Stimulated activated CD4-positive, alpha-beta T cell treated with anti-CD3 and anti-CD28 coated beads, Interleukin-15, amount 100 ng/mL, for 48 hours (primary cell): ENCODE measurements at places on chromosomes 12 and 14.

- no peak for DNase-seq
Measured at GRCh38 chr12:80040075-80040738, 59.1 kb upstream of the OTOGL start.

GRCh38 chr14:74546416-74546815, 52.9 kb downstream of the ISCA2 start:
- no peak for DNase-seq

DNA sequence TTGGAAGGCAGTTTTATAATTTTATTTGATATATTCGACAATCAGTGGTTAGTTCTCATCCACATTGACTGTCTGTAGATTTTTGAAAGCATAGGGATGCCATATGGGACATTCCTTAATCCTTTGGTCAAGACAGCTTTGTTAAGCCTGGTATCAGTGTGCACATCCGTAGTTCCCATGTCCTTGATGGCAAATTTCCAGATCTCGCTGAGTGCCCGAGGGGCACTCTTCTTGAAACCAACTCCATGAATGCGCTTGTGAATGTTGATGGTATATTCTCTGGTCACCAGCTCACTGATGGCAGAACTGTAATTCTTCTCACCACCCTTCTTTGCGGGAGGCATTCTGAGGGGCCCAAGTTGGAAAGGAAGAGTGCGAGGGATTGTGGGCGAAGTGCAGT, 6.1 kb upstream of the DENND5B start:
- DNase-seq: no peak

- DNase-seq: no peak
Measured at GRCh38 chr12:91139286-91139685, 28.0 kb upstream of the LUM start.

DNA sequence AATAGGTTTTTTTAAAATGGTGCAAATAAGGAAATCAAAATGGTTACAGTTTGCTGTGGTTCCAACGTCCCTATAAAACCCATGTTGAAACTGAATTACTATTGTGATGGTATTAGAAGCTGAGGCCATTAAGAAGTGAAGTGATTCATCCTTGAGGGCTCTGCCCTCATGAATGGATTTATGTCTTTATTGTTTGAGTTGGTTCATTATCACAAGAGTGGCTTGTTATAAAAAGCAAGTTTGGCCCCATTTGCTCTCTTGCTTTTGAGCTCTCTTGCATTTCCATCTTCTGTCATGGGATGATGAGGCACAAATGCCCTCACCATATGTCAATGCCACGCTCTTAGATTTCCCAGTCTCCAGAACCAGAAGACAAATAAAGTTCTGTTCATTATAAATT, 62.3 kb downstream of the PRKD1 start:
- DNase-seq: no peak

- DNase-seq: no peak
Measured at GRCh38 chr14:75521415-75522199, 662 bp upstream of the BATF start.

GRCh38 chr14:71122866-71123565, 215.8 kb downstream of the PCNX1 start:
- DNase-seq: no peak

DNA sequence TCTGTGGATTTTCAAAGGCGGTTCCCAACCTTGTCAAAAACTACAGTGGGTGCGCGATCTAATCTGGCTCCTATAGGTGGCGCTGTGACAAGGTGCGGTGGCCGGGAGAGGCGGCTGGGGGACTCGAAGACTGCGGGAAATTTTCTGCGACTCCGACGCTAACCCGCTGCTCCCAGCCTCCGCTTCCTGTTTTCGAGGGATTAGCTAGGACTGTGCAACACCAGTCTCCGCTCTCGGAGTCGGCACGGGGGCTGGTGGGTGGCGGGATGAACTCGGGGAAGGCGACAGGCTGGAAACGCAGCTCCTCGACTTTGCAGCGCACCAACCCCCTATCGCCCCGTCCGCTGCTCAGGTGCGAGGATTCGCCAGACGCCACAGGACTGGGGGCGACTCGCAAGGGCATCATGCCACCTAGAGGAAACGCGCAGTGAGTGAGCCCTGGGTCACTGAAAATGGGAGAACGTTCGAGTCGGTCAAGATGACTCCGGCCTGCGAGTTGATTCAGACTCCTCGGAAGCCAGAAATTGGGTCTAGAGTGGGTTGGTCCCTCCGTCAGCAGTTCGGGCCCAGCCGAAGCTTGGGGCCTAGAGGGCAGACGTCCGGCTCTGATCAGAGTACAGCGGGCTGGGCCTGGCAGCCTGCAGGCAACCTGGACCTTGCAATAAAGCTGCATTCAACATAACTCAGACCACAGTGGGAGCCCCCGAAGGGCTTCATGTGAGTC, 5.5 kb upstream of the PAX9 start:
- DNase-seq: no peak

DNA sequence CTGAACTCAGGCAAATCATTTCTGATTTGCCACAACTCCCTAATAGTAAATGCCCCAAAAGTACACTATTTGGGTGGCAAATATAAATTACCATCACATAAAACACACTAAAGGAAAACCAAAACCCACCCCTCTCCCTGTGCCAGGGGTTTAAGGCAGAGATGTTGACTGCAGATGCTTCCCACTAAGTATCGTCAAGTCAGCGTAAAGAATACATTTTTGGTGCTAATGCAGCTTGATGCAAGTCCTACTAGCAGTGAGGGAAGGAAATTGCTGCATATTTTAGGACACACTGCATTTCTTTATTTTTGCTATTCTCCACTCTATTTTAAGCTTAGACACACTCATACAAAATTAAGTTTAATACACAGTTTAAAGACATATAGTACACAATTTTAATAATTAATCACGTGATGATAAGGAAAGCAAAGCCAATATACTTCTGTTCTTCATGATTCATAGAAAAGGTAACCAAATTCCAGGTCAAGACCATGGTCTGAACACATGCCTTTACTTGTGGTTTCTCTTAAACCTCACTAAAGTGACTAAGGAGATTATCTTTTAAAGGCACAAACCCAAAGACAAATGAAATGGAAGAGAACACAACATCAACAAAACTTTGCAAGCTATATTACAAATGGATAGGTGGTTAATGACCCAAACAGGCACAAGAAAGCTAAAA, 162.2 kb downstream of the STXBP6 start:
- no peak for DNase-seq

DNA sequence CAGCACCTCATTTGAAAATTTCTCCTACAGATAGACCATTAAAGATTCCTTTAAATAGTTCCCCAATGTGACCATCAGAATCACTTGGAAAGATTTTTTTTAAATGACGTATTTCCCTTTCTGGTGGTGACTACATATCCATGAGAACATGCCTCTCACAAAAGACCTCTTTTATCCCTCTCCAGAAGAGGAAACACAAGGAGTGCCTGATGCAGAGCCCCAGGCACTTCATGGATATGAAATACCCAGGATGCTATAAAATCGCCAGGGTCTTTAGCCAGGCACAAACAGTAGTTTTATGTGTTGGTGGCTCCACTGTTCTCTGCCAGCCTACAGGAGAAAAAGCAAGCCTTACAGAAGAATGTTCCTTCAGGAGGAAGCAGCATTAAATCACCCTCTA, 97.1 kb downstream of the ETNK1 start:
- DNase-seq: no peak
